ENCODE measurements at places on chromosomes 6 and 20. TPM values are rescaled to one million over a fixed set of nuclear protein-coding genes. Genes with fewer than 3 reads are reported as not detected.

Gene PSMG4
- total RNA-seq: 19.4 TPM

Gene ATAT1
- 4.4 TPM for total RNA-seq

Gene IL17F
- not detected for total RNA-seq

Gene KHDC1L
- 0.72 TPM for total RNA-seq

Gene MLIP
- total RNA-seq: 0.36 TPM

Gene CLPSL2
- total RNA-seq: not detected

Gene SLC22A1
- total RNA-seq: 1.2 TPM

Gene KCNK15
- total RNA-seq: 81.3 TPM

Gene GPR63
- under 0.01 TPM for total RNA-seq

Gene MEP1A
- not detected for total RNA-seq

Gene CLDN20
- not detected for total RNA-seq

Gene ANGPT4
- under 0.01 TPM for total RNA-seq

Gene RIPOR2
- total RNA-seq: 2.1 TPM

Gene MATN4
- total RNA-seq: not detected

Gene SLC26A8
- under 0.01 TPM for total RNA-seq

Gene PSORS1C2
- total RNA-seq: not detected

Gene ZKSCAN3
- total RNA-seq: 2.9 TPM

Gene OTOR
- not detected for total RNA-seq

Gene MYLK2
- under 0.01 TPM for total RNA-seq

Gene PAQR8
- 3.5 TPM for total RNA-seq

Gene TFAP2D
- total RNA-seq: not detected

Gene TMEM217
- total RNA-seq: 3.3 TPM

Gene LINC00237
- not detected for total RNA-seq

Gene BHLHE23
- not detected for total RNA-seq

Gene PRPH2
- 3.3 TPM for total RNA-seq

Gene SLC22A3
- total RNA-seq: 18.9 TPM

Gene FAM209A
- not detected for total RNA-seq

Gene NRSN1
- total RNA-seq: not detected

Gene TAGAP
- not detected for total RNA-seq

Gene LAMP5
- under 0.01 TPM for total RNA-seq

Gene CFAP206
- total RNA-seq: 0.88 TPM

Gene ABHD16B
- not detected for total RNA-seq

Data from osteoblast (primary cell).